ENCODE measurements at places on chromosomes 11 and 22. TPM values are rescaled to one million over a fixed set of nuclear protein-coding genes. Genes with fewer than 3 reads are reported as not detected.

The BCO2 gene
- total RNA-seq, result 1.0 TPM

GRCh38 chr11:82858556-82859091, 41.6 kb downstream of the PRCP start:
- DNase-seq, result no peak

The UCP2 gene
- 64.2 TPM for total RNA-seq

The DEFB131B gene
- total RNA-seq, result not detected

- DNase-seq, result no peak
Observed at GRCh38 chr11:117180020-117180419, 1.5 kb downstream of the SIDT2 start.
